ENCODE measurements at places on chromosomes 4 and X. TPM values are rescaled to one million over a fixed set of nuclear protein-coding genes. Genes with fewer than 3 reads are reported as not detected.

- no peak overlapping the region for H3K4me3 ChIP-seq
- DNase-seq, result no peak
- H3K27me3 ChIP-seq, result no peaks in the 10 kb centered on the region
- H3K27ac ChIP-seq, result no peak overlapping the region
- H3K4me1 ChIP-seq, result no peaks in the 10 kb centered on the region
Measured at GRCh38 chr4:1659104-1660043, 24.7 kb downstream of the FAM53A start.

- no peak overlapping the region for H3K4me3 ChIP-seq
- peaks cover 72% of the 10 kb centered on the region for H3K4me1 ChIP-seq
Measured at GRCh38 chrX:71612256-71612655, 6.1 kb downstream of the CXCR3 start.

GRCh38 chrX:140298960-140299825, 205.7 kb downstream of the SOX3 start:
- H3K4me3 ChIP-seq, result no peak overlapping the region
- H3K27me3 ChIP-seq, result no peaks in the 10 kb centered on the region
- DNase-seq, result no peak
- H3K36me3 ChIP-seq, result no peaks in the 10 kb centered on the region

DNA sequence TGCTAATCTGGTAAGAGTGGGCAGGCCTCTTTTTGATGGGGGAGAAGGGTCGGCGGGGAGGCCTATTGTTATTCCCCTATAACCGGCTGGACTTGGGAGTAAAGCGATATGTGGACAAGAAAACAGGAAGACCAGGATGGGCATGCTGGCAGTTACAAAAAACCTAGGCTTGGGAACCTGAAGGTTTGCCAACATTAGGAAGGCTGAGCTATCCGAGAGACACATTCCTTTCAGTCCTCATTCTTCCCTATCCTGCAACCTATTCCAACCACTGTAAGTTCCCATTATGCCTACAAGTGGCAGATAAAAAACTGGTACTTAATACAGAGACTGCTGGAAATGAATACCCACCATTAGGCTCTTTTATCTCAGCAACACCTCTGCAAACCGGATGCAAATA, 32.4 kb upstream of the CT47C1 start:
- no peaks in the 10 kb centered on the region for H3K36me3 ChIP-seq
- H3K27ac ChIP-seq, result no peak overlapping the region
- no peaks in the 10 kb centered on the region for H3K27me3 ChIP-seq
- H3K4me1 ChIP-seq, result no peaks in the 10 kb centered on the region
- no peak overlapping the region for H3K4me3 ChIP-seq

GRCh38 chr4:160202802-160203201, 1099.9 kb downstream of the RAPGEF2 start:
- H3K36me3 ChIP-seq, result no peaks in the 10 kb centered on the region
- DNase-seq, result no peak
- H3K4me3 ChIP-seq, result no peak overlapping the region
- H3K4me1 ChIP-seq, result no peaks in the 10 kb centered on the region

DNA sequence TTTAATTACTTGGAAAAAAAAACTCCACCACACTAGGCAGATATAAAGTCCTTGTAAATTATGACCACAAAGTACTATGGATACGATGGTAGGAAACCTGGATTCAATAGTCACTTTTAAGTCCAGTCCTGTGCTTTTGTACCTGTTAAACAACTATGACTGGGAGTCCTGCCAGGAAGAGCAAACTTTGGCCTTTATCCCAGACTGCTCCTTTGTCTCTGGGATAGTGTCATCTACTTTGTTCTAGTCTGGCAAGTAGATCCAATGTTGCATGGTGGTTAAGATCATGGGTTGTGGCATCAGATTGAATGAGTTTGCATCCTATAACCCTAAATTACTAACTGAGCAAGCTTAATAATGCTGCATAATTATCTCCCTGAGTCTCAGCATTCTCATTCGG, 175.3 kb upstream of the FGF13 start:
- H3K27me3 ChIP-seq, result no peaks in the 10 kb centered on the region
- H3K4me3 ChIP-seq, result no peak overlapping the region
- DNase-seq, result no peak
- no peaks in the 10 kb centered on the region for H3K4me1 ChIP-seq

- no peak overlapping the region for H3K4me3 ChIP-seq
- H3K27ac ChIP-seq, result no peak overlapping the region
- peaks cover 5% of the 10 kb centered on the region for H3K4me1 ChIP-seq
- DNase-seq, result no peak
Measured at GRCh38 chr4:73729534-73730165, 10.7 kb upstream of the CXCL8 start.

GSPT2 gene
- total RNA-seq, result 15.6 TPM

CHIC1 gene
- total RNA-seq, result 6.1 TPM

ARHGAP36 gene
- not detected for total RNA-seq

EMCN gene
- total RNA-seq, result not detected

Measured in activated CD4-positive, alpha-beta T cell treated with anti-CD3 and anti-CD28 coated beads, Interleukin-2, amount 10 ng/mL, durations not matched to agents 7 days and 5 days (primary cell).